ELR (cell line): ENCODE measurements at places on chromosomes 3 and 15.

GRCh38 chr15:85825118-85825517 lies 30.4 kb upstream of the KLHL25 start:
- DNase-seq: no peak

DNA sequence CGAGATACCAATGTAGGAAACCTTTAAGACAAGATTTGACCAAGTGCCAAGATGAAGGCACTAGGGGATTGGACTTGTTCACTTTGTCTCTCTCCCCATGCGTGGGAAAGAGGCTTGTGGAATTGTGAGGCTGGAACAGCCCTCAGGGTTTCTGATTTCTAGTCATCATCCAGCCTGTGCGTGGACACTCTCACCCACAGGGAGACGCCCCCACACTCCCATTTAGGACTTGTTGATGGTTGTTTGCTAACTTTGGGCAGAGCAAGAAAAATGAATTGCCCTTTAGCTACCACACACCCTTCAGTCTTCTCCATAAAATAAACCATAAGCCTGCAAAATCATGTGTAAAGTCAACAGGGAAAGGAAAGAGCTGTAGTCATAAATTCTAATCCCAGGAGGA lies 18.4 kb downstream of the ACKR2 start:
- no peak for DNase-seq

- peak; percentile 69 for DNase-seq
These were observed 37.0 kb downstream of the TTC23 start for GRCh38 chr15:99212406-99212805.

- peak; percentile 68 for DNase-seq
These were observed 34.5 kb downstream of the ESYT3 start for GRCh38 chr3:138468886-138469285.

DNA sequence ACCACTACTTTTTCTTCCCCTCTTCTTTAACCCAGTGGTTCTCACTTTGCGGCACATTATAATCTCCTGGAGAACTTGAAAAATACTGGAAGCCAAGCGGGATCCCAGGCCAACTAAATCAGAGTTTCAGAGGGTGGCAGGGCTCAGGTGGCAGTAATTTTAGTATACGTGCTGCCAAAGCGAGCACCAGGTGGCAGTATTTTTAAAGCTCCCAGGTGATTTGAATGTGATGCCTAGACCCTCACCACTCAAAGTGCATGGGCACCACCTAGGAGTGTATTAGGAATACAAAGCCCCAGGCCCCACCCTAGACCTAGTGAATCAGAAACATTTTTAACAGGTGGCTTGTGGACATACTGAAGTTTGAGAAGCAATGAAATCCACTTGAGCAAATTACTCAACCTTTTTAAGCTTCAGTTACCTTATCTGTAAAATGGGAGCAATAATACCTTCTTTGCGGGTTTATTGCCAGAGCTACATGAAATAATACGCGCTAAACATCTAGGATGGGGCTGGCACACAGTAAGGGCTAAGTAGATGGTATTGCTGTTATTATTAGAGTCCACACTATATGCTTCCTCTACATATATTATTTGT lies 8.3 kb downstream of the B3GALNT1 start:
- peak; percentile 28 for DNase-seq

- peak; percentile 96 for DNase-seq
These were observed 24.1 kb downstream of the SHC4 start for GRCh38 chr15:48939648-48940047.
